ENCODE measurements at places on chromosomes 3 and 15.
A peak's percentile ranks its signal among the peaks of the same experiment; 100 is the strongest.

GRCh38 chr3:186427627-186428281, 65.7 kb upstream of the DGKG start:
- DNase-seq: no peak

- no peak for DNase-seq
Observed at GRCh38 chr3:127954640-127955039, 39.6 kb downstream of the KBTBD12 start.

DNA sequence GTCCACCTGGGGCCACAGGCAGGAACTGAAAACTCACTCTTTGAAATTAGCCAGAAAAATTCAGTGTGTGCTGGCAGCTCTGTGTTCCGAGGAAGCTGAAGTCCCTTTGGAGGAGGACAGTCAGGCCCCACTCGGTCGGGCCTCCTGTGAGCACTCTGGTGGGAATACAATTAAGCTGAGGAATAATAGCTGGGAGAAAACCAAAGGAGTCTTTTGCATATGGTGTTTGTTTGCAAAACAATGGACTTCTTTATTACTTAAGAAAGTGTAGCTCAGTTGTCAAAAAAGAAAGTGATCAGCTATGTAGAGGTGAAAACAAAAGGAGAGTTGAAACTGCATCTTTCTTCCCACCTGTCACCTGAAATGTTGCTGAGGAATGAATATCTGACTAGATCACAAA, 202.5 kb downstream of the MEIS2 start:
- no peak for DNase-seq

DNA sequence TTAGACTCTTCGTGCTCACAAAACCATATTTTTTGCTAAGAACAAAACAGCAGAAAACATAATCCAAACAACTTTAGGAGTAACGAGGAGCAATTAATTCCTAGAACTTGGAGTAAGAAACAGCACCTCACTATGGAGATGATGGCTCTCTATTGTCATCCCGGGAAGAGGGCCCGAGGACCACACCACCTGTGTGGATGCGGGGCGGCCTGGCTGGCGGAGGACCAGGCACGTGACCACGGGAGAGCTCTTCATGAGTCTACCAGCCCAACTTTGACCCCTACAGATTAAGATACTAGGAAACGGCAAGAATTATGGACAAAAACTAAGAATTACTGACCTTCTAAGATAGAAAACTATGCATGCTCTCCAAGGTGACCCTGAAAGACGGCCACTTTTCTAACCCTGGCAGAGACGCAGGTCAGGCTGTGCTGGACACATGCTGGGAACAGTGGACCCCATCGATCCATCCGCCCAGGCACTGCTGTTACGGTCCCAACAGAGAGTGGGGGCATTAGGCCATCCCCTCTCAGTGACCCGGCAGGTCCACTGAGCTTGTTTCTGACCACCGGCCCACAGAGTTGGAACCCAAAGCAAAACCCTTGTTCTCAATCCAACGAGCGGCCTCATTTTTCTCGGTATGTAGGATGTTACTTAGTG, 13.1 kb upstream of the OCA2 start:
- no peak for DNase-seq

GRCh38 chr3:42410370-42411131, at the start of gene LYZL4:
TSS of gene LYZL4 (minus strand) at chr3:42410610. CDS start at chr3:42407251, 3,359 bp downstream.
- DNase-seq: no peak

GRCh38 chr3:187900993-187901755, 155.9 kb upstream of the BCL6 start:
- DNase-seq: no peak

DNA sequence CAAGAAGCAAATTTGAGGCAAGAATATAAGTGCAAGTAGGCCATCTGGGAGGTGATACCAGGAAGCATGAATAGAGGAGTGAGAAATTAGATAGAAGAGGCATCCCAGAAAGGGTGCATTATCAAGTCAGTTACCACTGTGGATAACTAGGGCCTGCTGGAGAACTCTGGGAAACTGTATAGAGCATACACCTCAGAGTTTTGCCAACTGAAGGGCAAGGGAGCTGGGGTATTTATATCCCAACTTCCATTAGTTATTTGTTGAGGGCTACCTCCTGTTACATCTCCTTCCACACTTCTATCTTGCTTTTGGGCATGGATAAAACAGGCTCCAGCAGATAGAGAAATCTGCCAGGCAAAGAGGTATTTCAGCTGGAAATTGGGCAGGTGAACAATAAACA, 83.5 kb upstream of the MRPL3 start:
- no peak for DNase-seq

- no peak for DNase-seq
Observed at GRCh38 chr3:66260431-66260830, 39.6 kb downstream of the SLC25A26 start.

- DNase-seq: no peak
Observed at GRCh38 chr3:25695731-25696420, 31.2 kb upstream of the TOP2B start.

GRCh38 chr3:98901119-98901391, 440 bp downstream of the DCBLD2 start:
- DNase-seq: no peak

- no peak for DNase-seq
Observed at GRCh38 chr3:170524073-170524472, 61.8 kb downstream of the SLC7A14 start.

DNA sequence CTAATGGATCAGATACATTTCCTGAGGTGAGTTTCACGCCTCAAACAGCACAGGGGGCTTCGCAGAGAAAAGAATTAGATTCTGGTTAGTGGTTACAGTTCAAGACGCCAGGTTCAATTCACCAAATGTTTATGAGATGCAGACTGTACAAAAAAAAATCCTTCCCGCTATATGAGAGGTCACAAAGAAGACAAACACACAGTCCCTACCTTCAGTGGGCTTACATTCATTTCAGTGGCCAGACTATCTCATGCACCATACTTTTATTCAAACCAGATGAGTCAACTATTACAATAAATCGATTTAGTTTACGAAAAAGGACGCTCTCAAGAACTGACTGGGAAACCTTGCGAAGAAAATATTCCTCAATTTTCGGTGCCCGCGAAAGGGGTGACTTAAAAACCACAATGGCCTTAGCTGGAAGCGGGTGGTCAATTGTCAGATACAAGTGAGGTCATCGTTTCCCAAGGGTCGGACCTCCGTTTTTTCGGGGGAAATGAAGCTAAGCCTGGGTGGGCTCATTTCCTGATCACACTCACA, 695 bp downstream of the METTL6 start:
- DNase-seq: no peak

- DNase-seq: no peak
Observed at GRCh38 chr15:101498076-101498716, 8.7 kb upstream of the PCSK6 start.

GRCh38 chr3:46998121-46998851, 18.8 kb downstream of the NBEAL2 start:
- peak; percentile 57 for DNase-seq

DNA sequence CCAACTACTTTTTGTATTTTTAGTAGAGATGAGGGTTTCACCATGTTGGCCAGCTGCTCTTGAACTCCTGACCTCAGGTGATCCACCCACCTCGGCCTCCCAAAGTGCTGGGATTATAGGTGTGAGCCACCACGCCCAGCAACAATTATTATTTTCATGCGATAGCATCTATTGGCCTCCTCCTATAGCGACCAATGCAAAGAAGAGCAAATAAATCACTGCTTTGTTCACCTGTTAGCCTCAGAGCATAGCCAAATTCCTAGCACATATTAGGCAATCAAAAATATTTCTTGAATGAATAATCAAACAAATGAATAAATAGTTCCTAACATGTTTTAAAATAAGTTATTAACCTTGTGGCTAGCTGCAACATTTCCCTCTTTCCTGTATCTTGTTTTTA, 36.8 kb upstream of the TNFSF10 start:
- DNase-seq: no peak

DNA sequence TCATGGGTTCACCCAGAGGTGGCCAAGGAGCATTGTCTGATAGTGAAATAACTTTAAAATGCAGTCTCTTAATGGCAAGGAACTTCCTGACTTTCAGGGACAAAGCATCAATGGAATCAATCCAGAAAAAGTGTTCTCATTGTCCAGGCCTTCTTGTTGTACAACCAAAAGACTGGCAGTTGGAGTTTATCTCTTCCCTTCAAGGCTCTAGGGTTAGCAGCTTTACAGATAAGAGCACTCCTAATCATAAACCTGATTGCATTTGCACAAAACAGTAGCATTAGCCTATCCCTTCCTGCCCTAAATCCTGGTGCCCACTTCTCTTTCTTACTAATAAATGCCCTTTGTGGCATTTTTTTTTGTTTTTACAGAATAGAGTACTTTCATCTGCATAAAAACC, 43.3 kb upstream of the VIPR1 start:
- no peak for DNase-seq

DNA sequence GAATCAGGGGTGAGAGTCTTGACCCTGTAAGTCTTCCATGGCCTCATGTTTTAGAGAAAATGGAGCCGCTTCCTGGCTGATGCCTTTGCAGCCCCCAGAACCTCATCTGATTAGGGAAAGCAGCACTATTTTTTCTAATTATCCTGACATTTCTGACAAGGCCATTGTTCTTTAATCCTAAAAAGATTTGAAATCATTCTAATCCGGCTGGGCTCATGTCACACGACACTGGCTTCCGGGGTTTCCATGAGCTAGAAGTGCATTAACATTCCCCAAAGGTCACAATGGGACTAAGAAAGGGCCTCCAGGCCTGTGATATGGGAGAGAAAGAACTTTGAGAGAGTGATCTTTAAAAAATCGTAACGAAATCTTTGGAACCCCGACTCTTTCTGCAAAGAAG, 33.1 kb downstream of the RBP2 start:
- no peak for DNase-seq

- no peak for DNase-seq
Observed at GRCh38 chr15:34951993-34952392, 17.5 kb downstream of the AQR start.

DNA sequence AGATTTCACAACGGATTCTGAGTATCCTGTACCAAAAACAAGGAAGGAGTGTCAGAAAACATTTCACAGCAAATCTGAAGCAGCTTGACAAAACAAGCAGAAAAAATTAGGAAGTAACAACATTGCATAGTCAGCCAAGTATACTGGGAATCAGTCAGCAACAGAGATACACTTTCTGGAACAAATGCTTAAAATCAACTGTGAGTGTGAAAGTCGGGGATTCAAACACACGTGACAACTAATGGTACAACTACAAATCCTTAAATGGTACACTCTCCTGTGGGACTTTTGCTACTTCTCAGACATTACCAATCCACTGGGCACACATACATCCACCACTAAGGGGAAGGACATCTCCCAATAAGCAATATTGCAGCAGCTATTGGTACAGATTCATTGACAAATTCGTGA, 296.6 kb upstream of the MME start:
- DNase-seq: no peak

- no peak for DNase-seq
Observed at GRCh38 chr3:164479978-164480377, 598.3 kb downstream of the SI start.

GRCh38 chr3:127744875-127745274, 72.1 kb downstream of the ABTB1 start:
- DNase-seq: no peak

- no peak for DNase-seq
Observed at GRCh38 chr3:118810499-118811035, 224.1 kb downstream of the IGSF11 start.

GRCh38 chr3:492586-493316, 296.2 kb downstream of the CHL1 start:
- no peak for DNase-seq

- DNase-seq: no peak
Observed at GRCh38 chr3:13556207-13556606, 7.3 kb downstream of the FBLN2 start.

DNA sequence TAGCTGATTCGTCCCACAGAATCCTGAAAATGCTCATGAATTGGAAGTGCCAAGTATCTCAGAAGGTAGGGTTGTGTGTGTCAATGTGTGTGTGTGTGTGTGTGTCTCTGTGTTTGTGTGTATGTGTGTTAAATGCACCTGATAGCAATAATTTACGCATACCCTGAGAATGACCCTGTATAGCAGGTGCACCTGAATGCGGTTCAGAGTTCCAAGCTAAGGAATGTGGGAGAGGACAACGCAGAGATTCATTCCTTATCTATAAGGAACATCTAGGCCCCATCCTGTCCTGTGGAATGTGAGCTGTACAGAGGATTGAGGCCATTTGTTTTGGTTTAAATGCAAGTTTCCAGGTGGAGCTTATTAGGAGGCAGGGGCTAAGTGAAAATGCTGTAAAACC, 49.1 kb upstream of the NEDD4 start:
- no peak for DNase-seq

GRCh38 chr3:184711493-184712247, at the start of gene MAGEF1:
TSS of gene MAGEF1 (minus strand) at chr3:184712064. CDS start at chr3:184711821, 243 bp downstream.
- DNase-seq: peak; percentile 55

DNA sequence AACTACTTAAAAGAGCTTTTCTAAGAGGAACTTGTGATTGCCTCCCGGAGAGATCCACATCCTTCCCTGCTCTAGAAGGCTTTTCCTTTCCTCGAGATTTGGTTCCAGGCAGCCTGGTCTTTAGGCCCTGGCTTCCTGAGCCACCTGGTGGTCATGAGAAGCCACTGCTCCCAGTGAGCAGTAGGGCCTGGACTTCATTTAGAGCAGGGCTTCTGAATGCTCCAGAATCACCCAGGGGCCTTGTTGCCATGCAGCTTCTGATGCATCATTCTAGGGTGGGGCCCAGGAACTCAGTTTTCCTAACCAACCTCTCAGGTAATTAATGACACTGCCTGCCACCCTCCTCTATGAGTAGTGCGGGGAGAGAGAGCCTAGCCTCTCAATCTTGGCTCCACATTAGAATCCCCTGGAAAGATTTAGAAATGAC, 29.6 kb downstream of the PSMD6 start:
- peak; percentile 11 for DNase-seq

- no peak for DNase-seq
Observed at GRCh38 chr15:51286816-51287215, 51.6 kb downstream of the CYP19A1 start.

DNA sequence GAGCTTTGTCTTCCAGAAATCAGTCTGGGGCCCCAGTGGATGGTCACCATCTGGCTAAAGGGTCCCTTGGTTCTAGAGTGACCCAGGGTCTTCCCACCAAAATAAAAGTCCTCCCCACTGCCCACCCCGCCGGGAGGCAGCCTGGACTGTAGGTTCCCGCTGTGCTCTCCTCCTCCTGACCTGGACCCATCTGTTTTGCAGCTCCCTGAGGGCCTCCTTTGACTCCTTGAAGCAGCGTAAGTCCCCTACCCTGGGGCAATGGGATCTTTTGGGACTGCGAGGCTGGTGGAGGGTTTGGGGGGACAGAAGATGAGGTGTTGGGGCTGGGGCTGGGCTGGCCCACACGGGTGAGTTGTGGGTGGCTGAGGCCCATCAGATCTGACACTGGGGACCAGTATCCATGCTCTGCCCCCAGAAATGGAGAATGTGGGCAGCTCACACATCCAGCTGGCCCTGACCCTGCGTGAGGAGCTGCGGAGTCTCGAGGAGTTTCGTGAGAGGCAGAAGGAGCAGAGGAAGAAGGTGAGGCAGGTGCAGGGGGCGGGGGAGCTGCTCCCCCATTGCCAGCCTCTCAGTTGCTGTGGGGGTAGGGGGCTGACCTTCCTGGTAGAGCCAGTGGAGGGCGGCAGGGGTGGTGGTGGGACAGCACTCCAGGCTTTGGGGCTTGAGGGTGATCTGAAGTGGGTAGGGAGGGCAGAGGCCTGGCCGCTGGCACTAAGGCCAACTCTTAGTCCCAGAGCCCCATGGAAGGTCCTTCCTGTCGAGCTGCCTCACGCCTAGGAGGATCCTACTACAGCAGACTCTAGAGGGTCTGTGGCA, 30.4 kb downstream of the PSTPIP1 start:
- no peak for DNase-seq

Measured in stimulated activated CD4-positive, alpha-beta T cell treated with anti-CD3 and anti-CD28 coated beads, Interleukin-1b, Interleukin-23, amount 100 ng/mL, for 1 hour (primary cell).